ENCODE measurements at places on chromosomes 16 and 17.

DNA sequence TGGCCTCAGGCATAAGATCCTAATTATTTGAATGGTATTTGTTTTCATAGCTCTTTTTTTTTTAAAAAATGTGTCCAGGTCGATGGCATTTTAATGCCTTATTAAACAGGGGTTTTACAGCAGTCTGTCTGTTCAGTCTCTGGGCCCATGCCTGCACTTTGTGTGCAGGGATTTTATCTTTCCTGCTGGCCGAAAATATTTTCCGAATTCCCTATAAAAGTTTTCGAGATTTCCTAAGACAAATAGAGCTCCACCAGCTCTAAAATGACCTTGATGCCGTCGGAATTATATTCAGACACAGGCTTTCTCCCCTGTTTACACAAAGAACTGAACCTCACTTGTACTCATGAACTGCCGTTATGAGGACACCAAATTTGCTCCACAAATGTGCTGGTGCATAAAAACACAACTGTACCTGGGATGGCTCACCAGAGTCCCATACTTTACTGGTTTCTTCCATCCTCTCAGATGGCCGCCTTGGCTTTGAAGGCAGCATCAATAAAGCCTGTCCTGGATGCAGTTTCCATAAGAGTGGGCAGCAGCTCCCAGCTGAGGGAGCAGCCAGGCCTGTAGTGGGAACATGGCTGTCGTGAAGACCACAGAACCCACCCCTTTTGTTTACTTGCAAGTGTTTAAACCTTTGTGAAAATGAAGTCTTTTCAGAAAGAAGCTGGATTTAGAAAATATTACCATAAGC lies 44.9 kb downstream of the TBX4 start:
- no peak for DNase-seq

DNA sequence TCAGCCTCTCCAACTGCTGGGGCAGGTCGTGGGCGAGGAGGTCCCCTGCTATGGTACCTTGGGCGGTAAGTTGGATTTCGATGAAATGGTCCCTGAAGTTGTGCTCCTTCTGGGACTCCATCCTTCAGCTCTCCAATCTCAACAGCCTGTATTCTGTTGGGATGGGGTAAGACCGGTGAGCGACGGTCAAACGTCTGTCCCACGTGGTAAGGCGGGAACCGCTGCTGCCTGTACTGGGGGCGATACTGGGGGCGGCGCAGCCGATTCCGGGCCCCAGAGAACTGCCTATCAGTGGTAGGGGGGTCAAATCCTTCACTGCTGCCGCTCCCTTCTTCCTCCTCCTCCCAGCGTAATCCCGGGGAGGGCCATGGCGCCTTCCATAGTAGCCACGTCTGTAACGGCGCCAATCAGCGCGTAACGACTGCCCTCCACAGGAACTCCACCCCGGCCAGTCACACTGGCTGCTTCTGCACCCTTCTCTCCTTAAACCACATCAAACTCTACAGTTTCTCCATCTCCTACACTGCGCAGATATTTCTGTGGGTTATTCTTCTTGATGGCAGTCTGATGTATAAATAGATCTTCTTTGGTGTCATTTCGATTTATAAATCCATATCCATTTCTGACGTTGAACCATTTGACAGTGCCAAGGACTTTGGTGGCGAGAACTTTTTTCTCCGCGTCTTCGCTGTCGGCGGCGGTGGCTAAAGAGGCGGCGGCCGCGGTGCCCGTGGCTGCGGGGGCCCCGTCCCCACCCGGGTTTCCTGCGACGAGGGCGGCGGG lies 41.1 kb downstream of the AHSP start:
- DNase-seq, result no peak

GRCh38 chr17:50918933-50919296 lies 52.8 kb upstream of the TOB1 start:
- peak; percentile 44 for DNase-seq

- DNase-seq, result no peak
Observed at GRCh38 chr17:81237591-81238489, 1.0 kb downstream of the TEPSIN start.

GRCh38 chr17:49497148-49498028 lies 2.3 kb downstream of the NGFR start:
- DNase-seq, result no peak

DNA sequence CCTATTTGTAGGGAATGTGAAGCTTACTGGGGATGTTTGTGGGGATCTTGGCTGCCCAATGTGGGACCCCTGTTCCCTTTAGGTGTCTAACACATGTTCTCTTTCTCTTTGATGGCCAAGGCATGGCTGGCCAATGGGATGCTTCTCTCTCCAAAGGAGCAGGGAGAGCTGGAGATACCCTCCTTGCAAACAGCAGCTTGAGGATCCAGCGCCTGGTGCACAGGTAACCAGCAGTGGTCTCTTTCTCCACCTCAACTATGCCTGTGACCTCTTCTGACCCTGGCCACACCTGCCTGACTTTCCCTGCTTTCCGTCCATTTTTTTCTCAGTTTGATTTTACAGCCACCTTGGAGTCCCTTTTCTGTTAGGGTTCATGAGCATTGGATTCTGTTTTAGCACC lies 16.8 kb upstream of the NKD1 start:
- no peak for DNase-seq

DNA sequence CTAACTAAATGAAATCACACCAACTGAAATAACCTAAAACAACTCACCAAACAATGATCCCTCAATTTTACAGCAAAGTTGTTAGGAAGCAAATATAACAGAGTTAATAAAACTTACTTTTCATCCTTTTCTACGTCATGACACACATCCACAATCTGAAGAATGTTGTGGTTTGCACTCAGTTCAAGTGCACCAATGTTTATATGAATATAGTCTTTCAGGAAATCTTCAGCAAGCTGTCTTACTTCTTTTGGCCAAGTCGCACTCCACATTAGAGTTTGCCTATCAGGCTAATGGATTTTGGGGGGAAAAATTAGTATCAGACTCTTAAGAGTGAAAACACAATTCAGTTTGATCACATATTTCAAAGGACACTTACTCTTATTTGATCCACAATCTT lies 3.3 kb downstream of the DDX5 start:
- no peak for DNase-seq

GRCh38 chr16:27756206-27756970 lies 206.4 kb downstream of the KATNIP start:
- no peak for DNase-seq

DNA sequence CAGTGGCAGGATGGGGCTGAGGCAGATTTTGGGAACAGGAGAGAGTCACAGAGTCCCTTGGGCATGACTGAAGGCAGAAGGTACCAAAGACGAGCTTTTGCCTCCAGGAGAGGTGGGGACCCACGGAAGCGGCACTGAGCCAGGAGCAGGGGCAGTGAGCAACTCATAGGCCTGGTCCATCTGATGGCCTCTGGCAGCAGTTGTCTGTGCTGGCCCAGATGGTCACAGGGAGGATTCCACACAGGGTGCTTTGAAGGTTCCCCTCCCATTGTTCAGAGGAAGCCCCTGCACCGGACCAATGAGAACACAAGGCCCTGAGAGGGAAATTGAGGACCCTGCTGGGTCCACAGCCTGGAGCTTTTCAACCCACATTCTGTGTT lies 360.3 kb upstream of the TNRC6C start:
- DNase-seq, result no peak

- no peak for DNase-seq
Observed at GRCh38 chr17:1029922-1030644, 33.2 kb downstream of the TIMM22 start.

DNA sequence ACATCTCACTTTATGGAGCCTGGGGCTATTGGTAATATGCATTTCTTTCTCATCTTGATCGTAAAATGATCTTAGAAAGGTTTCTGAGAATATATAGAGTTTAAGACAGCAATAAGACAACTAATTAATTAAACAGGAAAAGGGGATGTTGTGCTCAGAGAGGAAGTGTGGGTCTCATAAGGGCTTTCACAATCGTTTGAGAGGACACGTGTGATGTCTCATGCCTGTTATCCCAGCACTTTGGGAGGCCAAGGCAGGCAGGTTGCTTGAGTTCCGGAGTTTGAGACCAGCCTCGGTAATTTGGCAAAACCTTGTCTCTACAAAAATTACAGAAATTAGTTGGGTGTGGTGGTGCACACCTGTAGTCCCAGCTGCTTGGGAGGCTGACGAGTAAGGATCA lies 295.6 kb downstream of the WWOX start:
- DNase-seq, result no peak

GRCh38 chr17:59456923-59457615 lies 108.3 kb upstream of the DHX40 start:
- DNase-seq, result no peak

DNA sequence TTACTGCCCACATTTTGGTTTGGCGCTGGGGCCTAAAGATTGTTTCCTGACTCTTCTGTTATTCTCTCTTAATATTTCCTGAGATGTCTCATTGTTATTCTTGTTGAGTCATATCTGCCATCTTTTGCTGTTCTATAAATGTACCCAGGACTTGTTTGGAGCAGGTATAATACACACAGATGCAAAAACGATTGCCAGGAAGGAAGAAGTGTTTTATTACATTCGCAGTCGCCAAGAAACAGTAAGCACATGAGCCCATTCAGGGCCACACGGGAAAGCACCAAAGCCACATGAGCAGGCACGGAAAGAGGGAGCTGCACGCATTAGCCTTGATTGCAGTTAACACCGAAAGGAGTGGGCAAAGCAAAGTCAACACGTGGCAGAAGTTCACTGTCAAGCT lies 70.2 kb downstream of the ARHGAP44 start:
- DNase-seq, result no peak

DNA sequence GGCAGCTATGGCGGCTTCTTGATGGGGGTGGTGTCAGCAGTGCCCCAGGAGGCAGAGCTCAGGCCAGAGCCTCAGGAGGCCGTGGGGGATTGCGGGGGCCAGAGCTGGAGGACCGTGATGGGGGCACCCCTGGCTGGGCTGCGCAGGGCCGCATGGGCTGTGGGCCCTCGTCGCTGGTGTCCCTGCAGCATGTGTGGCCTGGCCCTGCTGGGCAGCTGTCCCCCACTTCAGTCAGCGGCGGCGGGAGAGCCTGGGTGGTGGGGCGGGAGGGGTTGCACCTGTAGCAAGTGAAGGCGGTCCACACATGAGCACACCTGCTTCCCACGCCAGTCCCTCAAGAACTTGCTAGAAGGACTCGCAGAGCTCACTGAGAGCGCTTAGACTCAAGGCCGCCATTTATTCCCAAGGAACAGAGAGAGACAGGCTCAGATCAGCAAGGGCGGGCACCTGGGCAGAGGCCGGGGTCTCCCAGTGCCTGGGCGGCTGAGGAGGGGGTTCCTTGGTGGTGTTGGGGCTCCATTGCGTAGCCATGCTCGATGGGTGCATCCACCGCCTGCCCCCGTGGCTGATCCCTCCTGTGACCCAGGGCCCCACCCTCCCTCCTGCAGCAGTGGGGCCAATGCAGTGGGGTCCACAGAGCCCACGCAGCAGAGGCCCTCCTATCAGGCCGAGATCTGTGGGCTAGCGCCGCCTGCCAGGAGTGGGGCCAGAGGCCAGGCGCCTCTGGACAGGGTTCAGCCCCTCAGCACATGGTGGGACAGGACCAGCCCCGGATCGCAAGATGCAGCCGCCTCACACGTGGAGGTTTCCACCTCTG lies 15.7 kb downstream of the PRSS27 start:
- no peak for DNase-seq

DNA sequence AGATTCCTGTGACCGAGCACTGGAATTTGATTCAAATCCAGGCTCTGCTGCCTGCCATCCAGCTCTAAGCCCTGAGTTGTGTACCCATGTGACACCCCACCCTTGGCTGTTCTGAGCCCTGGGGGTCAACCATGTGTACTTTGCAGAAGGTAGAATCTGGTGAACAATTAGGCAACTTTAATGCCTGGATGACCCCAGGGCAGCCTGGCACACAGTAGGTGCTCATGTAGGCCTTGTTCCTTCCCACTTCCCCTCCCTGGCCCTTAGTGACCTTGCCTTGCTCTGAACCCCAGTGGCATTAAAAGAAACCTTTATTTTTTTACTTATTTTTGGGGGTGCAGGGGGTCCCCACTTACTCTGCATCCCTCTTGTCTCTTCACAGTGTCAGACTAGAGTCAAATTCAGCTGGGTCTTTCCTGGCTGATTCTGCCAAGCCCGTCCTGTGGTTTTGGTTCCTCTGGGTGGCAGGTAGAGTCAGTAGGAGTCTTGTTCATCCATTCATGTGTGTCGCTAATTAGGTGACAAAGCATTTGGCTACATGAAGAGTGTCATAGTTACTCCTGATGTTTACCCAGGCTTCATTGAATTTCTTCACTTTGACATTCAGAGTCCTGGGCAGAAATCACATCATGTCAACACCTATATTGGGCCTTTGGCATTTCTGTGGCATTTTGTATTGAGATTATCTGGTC lies 89.1 kb downstream of the PLCG2 start:
- no peak for DNase-seq

GRCh38 chr16:6484935-6485334 lies 847.7 kb upstream of the RBFOX1 start:
- no peak for DNase-seq

- DNase-seq, result no peak
Observed at GRCh38 chr17:60901806-60902205, 224.2 kb downstream of the BCAS3 start.

DNA sequence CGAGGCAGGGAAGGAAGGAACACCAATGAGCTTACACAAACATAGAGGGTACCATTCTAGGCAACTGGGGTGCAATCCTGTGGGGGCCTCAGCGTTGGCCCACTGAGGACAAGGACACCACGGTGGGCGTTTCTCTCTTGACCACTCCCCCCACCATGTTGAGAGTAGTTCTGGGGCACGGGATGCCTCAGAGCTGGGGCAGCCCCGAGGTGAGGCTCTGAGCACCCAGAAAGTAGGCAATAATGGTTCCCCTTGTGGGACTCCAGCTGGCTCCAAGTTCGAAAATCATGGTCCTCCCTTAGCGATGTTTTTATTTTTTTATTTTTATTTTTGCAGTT lies 5.1 kb downstream of the PRSS21 start:
- no peak for DNase-seq

DNA sequence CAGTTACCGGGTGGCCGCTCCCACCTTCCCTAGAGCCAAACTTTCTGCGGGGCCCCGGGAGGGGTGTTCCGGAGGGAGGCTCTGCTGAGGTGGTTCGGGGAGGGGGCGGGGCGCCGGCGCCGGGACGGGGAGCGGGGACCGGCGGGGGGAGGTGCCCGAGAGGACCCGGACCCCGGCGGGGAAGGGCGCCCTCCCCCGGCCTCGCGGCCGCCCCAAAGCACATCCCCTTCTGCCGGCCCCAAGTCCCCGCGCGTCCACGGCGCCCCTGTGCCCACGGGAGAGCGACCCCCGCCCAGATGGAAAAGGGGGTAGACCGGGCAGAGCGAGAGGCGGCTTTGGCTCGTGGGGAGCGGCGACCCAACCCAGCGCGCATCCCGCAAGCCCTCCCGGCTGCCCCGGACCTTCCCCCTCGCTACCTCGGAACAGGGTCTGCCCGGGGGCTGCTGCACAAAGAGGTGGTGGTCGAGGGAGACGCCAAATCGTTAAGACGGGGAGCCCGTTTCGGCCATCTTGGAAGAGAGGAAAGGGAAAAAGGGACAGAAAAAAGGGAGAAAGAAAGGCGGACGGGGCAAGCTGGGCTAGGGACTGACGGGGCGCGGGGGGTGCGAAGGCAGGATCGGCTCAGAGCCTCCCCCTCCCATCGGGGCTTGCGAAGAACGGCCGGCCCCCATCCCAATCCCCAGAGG lies 530 bp downstream of the PCGF2 start:
- no peak for DNase-seq

DNA sequence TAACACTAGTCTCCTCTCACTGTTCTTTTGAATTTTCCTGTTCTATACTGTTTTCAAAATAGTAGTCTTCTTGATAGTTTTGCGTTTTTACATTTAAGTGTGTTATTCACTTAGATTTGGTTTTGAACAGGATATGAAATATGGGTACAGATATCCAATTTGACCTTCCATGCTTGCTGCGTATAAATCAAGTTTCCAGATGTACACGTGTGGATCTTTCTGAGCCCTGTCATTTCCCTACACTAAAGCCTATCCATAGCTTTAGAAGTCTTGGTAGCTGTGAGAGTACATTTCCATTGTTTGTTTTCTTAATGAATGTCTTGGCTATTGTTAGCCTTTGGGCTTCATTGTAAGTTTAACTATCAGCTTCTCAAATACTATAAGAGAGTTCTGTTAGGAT lies 20.4 kb downstream of the CYLD start:
- no peak for DNase-seq
